Activated CD8-positive, alpha-beta T cell treated with anti-CD3 and anti-CD28 coated beads, Interleukin-2, amount 10 ng/mL, durations not matched to agents 7 days and 5 days (primary cell): ENCODE measurements at places on chromosomes 3 and 15. TPM values are rescaled to one million over a fixed set of nuclear protein-coding genes. Genes with fewer than 3 reads are reported as not detected.
A peak's percentile ranks its signal among the peaks of the same experiment; 100 is the strongest.

SLC12A8 gene
- 0.50 TPM for total RNA-seq

- no peak for DNase-seq
Observed at GRCh38 chr3:54177816-54178215, 55.5 kb downstream of the CACNA2D3 start.

DNA sequence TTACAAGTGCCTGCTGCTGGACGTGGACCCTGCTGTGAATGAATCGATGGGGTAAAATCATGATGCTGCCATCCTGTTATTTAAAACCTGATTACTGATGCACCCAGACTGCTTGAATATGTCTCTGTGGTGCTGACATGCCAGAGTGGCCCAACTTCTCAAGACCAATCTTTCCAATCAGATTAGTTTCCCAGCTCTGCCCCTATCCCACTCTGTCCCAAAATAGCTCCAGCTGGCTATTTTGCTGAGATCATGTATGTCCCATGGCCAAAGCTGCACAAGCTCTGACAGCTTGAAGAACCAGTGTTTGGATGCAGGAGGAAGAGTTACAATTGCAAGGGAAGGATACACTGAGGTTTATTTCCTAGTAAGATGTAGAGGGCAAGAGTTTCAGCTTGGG is 153.6 kb downstream of the TMEM108 start:
- no peak for DNase-seq

GRCh38 chr3:41362638-41363559 is 163.6 kb downstream of the CTNNB1 start:
- DNase-seq = no peak

DNA sequence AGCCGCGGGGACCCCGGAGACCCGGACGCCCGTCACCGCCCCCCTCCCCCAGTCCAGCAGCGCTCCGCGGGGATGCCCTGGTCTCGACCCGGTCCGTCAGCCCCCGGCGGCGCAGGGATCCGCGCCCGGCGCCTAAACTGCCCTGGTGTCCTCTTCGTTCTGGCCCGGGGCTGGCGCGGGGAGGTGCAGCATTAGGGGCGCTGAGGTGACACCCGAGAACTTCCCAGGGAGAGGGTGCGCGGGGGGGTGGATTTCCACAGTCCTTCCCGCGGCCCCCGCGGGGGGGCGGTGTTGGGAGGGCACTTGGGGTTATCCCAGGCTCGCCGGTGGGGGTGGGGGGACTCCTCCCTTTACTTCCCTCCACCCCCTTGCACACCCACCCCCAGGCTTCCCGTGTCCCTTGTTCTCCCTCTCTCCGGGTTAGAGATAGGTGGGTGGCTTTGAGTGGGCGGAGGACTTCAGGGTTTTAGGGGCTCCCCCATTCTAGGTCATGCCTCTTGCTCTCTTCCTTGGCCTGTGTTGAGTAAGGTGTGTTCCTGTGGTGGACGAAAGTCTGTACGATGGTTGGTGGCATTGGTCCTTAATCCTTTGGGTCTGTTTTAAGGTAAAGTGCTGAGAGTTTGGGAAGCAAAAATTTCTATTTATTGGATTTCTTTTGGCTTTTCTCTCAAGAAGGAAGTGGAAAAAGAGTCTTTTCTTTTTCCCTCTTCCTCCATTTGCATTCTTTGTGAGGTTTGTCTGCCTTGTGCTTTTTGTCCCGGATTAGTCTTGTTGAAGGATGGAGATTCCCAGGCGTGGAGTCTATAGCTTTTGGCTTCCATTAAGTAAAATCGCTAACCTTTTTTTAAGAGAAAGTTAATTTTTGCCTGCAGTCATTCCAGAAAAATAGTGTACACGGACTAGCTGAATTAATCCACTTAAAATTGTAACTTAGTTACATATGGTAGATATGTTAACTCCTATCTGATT is 811 bp downstream of the SKIL start:
- peak; percentile 68 for DNase-seq

GRCh38 chr15:68184616-68185480 is 20.3 kb downstream of the CALML4 start:
- DNase-seq = no peak

- DNase-seq = no peak
Observed at GRCh38 chr3:43766672-43767465, 76.1 kb downstream of the ABHD5 start.

CD200 gene
- total RNA-seq = 0.86 TPM

CTXND1 gene
- total RNA-seq = not detected

DNA sequence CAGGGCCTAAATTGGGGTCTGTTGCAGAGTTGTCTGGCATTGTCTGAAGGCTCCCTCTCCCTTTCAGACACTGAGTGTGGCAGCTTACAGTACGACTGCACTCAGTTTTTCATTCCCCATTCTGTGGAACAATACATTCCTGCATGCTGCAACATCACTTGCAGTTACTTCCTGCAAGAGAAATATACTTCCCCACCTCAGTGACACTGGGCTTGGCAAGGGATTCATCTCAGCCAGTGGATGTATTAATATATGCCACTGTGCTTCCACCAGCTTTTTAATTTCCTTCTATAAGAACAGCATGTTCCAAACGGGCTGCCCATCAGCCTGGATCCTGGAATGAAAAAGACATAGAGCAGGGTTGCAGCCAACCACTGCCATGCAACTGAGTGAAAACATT is 23.1 kb downstream of the B3GALNT1 start:
- DNase-seq = no peak

EXOG gene
- 18.5 TPM for total RNA-seq

FOXB1 gene
- total RNA-seq = 0.50 TPM

DNA sequence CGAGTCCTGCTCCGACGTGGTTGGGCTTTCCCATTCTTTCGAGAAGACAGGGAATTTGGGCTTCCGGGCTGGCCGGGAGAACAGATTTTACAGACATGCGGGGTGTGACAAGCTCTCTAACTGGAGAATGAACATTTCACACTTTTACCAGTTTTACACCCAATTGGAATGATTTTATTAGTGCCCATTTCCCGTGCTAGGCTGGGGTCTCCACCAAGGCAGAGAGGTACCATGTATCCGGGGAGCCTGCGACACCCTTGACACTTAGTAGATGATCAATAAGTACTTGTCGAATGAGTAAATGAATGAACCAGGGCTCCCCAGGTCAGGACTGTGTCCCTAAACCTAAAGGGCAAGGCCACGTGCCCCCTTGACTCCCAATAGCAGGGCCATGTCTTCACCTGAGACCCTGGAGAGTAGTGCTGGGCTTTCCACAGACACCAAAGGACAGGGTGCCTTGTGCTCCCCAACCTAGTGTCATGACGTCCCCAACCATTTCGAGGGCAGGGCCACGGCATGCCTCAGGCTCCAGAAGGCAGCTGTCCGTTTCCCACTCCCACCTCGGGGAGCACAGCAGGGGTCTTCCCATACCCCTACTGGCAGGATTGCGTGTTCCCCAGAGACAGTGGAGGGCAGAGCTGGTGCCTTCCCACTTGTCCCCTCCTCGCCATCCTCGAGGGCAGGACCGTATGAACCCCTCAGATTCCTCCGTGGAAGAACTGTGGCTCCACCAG is 679 bp upstream of the MYD88 start:
- DNase-seq = peak; percentile 49

- DNase-seq = no peak
Observed at GRCh38 chr3:123620343-123620742, 35.5 kb upstream of the HACD2 start.

DNA sequence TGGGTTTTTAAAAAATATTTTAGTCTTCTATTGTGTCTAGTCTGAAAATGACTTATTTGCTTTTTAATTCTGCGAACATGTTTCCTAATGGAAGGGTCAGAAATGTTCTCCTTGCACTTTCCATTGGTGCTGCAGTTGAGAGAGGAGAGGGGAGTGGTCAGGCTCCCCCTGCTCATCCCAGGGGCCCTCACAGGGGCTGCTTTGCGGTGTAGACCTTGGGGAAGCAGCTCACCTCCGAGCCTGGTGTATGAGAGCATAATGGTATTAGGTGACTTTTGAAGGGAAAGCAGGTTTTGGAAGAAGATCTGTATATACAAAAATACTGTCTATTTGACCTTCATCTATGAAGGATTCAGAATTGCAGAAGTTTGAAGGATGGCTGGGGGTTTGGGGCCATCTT is 28.3 kb downstream of the APBA2 start:
- DNase-seq = no peak

- no peak for DNase-seq
Observed at GRCh38 chr3:124653797-124654469, 76.3 kb upstream of the UMPS start.

LCTL gene
- not detected for total RNA-seq

ADGRG7 gene
- total RNA-seq = 26.5 TPM

DNA sequence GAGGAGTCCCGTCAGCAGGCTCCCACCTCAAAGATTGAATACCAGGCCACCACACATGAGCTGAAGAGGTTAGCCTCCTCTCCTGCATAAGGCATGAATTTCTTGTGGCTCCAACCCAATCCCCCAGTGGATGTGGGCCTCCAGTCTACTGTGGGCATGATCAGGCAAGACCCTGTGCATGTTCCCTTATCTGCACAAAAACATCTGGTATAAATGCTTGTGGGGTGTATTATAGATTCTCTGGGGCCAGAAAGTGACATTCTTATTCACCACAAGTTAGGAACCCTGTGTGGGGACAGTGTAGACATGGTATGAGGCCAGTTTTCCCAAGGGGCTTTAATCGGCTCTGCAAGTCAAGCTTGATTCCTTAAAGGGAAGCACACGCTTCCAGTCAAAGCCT is 18.2 kb upstream of the UBP1 start:
- no peak for DNase-seq

- DNase-seq = no peak
Observed at GRCh38 chr3:51708216-51708845, 1.5 kb downstream of the GRM2 start.

DNA sequence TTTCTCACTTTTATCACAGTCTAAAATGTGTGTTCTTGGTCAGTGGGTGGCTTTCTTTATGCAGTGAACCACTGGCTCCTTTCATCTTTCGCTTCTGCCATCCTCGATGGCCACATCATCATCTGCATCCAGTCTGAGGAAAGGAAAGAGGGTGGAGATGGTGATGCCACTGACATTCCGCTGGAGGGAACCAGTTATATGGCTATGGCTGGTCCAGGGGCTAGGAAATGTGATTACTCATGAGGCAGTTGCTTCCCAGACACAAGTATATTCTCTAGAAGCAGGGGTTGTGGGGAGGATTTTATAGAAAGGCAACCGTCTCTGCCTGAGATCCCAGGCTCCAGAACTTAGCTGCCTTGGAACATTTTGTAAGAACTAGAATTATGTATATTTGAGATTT is 246.7 kb upstream of the AZI2 start:
- DNase-seq = no peak

GRCh38 chr15:41827290-41827879 is 507 bp upstream of the JMJD7 start:
- DNase-seq = peak; percentile 32

MINDY4B gene
- not detected for total RNA-seq

NOP10 gene
- total RNA-seq = 182 TPM

SCG3 gene
- not detected for total RNA-seq

DNA sequence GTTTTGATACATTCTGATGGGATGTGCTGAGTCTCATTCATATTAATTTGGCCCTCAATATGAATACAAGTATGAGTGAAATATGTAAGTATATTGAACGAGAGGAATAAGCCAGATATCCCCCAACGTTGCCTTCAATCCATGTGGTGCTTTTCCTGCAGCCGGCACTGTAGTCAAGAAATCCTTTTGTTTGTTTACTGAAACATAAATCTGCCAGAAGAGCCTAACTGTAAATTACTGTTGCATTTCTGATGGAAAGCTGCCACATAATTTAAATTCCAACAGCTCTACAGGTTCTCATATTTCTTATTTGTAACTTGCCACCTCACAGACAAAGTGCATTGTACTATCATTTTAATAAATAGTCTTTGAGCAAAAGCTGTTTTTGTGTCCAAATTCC is 314.0 kb downstream of the KBTBD8 start:
- DNase-seq = no peak

- no peak for DNase-seq
Observed at GRCh38 chr15:28897861-28898585, 12.2 kb downstream of the APBA2 start.

FES gene
- total RNA-seq = 10.5 TPM

DNA sequence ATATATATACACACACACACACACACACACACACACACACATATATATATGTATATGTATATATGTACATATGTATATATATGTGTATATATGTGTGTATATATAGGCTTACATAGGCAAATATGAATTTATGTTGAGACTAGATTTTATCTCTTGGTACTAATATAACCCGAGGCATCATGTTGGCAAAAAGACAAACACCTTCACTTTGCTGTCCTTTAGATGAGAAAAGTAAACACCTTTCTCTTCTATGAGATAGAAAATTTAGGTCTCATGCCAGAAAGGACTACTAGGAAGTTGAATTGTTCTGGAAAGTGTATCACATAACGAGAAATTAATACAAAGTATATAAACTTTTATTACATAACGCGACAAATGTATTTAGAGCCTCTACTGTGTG is 19.6 kb upstream of the LEO1 start:
- DNase-seq = no peak

GRCh38 chr15:90354986-90355385 is 2.9 kb downstream of the ZNF774 start:
- no peak for DNase-seq

DNA sequence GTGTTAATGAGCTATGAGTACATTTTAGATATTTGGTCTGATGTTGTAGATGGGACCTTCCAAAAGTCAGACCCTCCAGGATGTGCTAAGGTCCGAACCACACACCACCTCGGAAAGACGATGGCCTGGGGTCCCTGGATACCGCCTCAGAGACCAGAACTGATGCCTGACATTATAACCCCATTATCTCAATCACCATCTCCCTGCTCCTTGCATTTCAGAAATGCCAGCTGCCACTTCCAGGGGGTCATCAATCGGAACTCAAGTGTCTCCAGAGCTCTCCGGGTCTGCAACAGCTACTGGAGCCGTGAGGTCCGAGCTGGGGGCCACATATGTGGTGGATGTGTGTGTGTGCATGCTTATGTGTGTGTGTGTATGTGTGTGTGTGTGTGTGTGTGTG is 7.9 kb downstream of the DUOX1 start:
- DNase-seq = no peak

CCR5 gene
- total RNA-seq = 38.4 TPM

- DNase-seq = no peak
Observed at GRCh38 chr3:192082730-192083660, 622.0 kb downstream of the PYDC2 start.

DNA sequence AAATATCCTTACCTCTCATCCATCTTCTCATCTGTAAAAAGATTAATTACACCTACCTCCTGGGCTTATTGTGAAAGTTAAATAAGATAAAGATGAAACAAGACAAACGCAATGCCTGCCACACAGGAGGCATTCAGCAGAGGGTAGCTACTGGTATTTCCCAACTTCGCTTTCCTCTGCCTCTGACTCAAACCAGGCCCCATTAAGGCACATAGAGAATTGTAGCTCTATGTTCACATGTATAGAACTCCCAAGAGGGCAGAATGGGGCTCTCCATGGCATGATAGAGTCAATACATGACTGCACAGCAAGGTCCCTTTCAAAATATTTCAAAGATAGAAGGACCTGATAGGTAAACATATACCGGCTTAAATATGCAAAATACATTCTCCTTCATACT is 1.4 kb downstream of the LYSMD2 start:
- peak; percentile 25 for DNase-seq

LSG1 gene
- total RNA-seq = 46.9 TPM
